ENCODE measurements at places on chromosomes 12 and 14.

GRCh38 chr14:50398189-50398580 lies 1.5 kb upstream of the CDKL1 start:
- no peak for DNase-seq

DNA sequence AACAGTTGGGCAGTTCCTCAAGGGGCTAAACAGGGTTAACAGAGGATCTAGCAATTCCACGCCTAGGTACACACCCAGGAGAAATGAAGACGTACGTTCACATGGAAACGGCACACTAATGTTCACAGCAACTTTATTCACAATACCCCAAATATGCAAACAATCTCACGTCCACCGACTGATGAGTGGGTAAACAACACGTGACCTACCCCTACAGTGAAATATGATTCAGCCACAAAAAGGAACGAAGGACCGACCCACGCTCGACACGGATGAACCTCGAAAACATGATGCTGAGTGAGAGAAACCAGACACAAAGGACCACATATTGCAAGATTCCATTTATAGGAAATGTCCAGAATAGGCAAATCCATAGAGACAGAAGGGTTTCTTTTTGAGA lies 112.7 kb downstream of the NCOR2 start:
- DNase-seq, result no peak

GRCh38 chr14:84686550-84686949 lies 843.4 kb upstream of the FLRT2 start:
- no peak for DNase-seq

DNA sequence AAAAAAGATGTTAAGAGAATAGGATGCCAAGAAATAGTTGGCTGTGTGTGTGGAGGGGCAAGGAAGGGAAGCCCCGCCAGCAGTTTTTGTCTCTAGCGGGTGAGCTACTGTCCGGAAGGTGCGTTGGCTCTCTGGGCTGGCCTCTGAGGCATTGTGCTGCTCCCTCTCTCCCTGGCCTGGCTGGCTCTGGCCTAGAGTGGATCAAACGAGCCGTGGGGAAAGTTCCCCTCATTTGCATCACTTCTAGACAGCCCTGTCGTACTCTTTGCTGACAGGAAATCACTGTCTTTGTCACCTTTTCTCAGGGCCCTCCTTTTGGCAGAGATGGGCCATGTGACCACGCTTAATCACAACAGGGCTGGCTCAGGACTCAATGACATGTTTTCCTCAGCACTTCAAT lies 236.1 kb upstream of the NPAS3 start:
- DNase-seq, result no peak

DNA sequence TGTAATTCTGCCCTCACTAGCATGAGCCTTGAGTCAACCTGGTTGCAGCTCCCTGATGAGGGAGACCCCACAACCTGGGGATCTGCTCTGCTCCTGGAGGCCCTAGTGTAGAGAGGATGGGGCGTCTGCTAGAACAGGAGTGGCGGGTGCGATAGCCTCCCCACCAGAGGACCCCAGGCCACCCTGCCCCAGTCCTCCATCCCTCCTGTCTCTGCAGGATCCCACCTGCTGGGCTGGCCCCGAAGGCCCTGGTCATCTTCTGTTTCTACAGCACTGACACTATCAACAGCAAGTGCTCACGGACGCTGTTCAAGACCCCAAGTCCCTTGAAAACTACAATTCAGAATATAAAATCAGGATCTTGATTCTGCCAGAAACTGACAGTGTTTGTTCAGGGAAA lies 15.2 kb downstream of the ANHX start:
- DNase-seq, result no peak

DNA sequence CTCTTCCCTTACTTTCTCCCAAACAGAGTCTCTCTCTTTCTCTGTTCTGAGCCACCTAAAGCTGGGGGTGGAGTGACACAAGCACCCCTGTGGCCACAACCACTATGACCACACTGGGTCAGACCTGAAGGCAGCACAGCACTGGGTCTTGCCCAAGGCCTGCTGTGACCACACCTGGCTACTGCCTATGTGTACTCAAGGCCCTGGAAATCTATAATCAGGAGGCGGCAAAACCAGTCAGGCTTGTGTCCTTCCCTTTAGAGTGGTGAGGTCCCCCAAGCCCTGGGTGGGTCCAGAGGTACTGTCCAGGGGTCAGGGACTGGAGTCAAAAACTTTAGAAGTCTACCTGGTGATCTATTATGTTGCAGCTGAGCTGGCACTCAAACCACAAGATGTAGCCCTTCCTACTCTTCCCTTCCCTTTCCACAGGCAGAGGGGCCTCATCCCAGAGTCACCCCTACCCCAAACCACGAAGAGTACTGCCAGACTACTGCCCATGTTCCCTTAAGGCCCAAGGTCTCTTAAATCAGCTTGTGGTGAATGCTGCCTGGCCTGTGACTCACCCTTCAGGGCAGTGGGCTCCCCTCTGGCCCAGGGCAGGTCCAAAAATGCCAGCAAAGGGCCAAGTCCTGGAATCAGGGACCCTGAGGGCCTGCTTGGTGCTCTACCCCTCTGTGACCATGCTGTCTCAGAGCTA lies 179.8 kb upstream of the DYRK2 start:
- no peak for DNase-seq

- no peak for DNase-seq
Measured at GRCh38 chr14:35299708-35300107, 7.5 kb downstream of the PSMA6 start.

DNA sequence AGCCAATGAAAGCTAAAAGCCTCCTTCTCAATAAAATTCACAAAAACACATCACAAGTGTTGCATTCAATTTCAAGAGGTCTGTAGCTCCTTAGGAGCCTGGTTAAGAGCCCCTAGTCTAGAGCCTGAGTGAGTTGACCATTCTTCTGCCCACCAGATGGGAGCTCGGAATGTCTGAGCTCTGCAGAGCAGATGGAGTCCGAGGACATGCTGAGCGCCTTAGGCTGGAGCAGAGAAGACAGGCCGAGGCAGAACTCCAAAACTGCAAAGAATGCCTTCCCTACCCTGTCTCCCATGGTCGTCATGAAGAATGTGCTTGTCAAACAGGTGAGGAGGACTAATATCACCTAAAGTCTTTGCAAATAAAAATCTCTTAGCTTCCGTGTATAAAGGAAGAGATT lies 11.6 kb downstream of the CIPC start:
- no peak for DNase-seq

DNA sequence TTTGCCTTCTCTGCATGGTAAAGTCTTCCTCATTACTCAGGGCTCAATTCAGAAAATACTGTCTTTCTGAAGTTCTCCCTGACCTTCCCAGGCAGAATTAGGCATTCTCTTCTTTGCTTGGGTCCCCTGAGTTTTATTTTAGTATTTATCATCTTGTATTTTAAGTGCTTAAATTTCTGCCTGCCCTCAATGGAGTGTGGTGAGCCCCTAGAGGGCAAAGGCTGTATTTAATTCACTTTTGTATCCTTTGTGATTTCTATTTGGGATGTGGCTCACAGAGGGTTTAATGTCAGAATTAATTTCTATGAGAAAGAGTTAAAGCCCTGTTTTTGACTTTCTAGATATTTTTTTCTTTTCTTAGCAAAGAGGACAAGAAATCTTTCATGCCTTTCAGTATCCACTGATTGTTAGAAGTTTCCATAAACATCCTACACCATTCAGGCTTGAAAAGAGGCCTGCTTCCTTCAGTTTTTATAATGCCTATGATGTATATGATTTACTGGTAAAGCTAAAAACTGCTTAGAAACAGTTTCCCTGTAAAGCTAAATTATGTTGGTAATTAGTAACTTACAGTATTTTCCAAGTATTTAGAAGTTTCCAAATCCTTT lies 55.6 kb upstream of the PTPRB start:
- no peak for DNase-seq

- no peak for DNase-seq
Measured at GRCh38 chr12:26627335-26627734, 205.7 kb downstream of the ITPR2 start.

- no peak for DNase-seq
Measured at GRCh38 chr12:62581288-62582064, 114.8 kb downstream of the MON2 start.

GRCh38 chr12:30047516-30048254 lies 263.9 kb upstream of the TMTC1 start:
- no peak for DNase-seq

DNA sequence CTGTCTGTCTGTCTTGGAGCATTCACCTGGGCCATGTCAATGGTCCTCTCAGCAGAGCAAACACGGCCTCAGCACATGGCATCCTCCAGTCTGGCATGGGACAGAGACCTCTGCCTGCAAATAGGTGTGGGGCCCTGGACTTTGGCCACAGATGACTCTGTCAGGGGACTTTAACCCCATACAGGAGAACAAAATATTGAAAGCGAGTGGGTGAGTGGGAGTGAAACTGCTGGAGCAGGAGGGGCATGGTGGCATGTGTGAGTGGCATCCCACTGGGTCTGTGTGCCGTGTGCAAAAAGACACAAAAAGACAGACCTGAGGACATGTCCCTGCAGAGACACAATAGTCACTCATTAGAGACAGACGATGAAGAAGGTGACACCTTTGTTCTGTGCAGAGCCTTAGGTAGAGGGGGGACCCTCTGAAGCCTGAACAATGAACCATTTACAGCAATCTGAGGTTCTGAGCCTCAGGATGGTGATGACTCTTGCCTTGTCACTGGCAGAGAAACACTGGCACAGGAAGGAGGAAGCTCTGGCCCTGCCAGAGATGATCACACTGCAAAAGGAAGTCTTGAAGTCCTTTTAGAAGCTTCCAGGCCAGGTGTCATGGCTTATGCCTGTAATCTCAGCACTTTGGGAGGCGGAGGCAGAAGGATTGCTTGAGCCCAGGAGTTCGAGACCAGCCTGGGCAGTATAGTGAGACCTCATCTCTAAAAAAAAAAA lies 7.5 kb downstream of the LAG3 start:
- no peak for DNase-seq

- DNase-seq, result no peak
Measured at GRCh38 chr12:109718390-109718789, 4.8 kb downstream of the FAM222A start.

- DNase-seq, result no peak
Measured at GRCh38 chr12:54356951-54357356, 7.3 kb downstream of the GPR84 start.

GRCh38 chr14:87898301-87898700 lies 94.7 kb downstream of the GALC start:
- no peak for DNase-seq

DNA sequence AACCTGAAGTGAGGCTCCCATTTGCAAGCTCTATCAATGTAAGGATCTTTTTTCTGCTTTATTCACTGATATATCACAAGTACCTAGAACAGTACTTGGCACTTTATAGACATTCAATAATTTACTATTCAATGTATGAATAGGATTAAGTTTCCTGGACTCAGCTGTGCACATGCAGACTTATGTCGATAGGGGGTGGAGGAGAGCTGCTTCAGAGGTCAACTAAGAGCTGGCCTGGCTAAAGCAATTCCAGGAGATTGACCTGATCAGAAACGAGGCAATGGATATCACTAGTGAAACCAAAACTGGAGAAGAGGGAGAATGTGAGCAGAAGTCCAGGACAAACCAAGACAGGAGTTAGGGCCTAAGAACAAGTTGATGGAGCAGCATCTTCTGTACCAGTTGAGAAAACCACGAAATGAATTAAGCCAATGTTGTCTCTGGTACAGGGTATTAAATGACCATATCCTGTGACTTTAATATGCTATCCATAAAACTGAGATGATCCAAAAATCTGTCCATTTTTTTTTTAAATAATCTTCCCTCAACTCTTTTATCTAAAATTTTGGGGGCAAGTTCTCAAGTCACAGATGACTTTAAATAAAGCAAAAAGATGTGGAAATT lies 169.2 kb downstream of the PIK3C2G start:
- DNase-seq, result no peak

- DNase-seq, result no peak
Measured at GRCh38 chr12:22313963-22314330, 20.6 kb downstream of the ST8SIA1 start.

GRCh38 chr14:74875204-74875603 lies 741 bp downstream of the PROX2 start:
- no peak for DNase-seq

- DNase-seq, result no peak
Measured at GRCh38 chr14:54606178-54606577, 39.2 kb downstream of the SAMD4A start.

DNA sequence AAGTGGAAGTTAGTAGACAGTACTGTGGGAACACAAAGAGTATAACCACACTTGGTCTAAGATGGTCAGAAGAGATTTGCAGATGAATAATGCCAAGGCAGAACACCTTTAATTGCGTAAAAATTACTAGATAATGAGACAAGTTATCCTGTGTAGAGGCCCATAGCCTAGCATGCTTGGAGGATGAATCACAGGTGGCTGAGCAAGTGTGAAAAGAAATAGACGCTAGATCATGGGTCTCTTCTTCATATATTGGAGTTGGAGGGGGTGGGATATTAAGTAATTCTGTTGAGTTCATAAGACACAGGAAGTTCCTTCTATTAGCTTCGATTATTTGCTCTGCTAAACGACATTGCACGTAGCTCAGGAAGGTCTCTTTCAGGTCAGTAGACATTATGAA lies 454.3 kb upstream of the LMO3 start:
- DNase-seq, result no peak

DNA sequence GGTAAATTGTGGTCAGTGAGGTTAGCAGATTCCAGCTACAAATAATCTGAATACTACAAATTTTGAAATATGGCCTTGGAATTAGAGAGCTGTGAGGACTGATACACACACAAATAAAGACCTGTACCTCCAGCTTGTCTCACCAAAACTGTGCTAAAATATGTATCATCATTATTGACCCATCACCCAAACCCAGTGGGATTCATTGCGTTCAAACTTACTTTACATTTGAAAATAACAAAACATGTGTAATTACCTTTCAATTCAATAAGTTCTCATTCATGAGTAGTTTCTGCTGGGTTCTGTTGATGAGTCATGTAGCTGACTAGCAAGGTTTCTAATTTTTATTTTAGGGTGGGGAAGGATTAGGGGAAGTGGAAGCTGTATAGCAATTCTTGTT lies 170.9 kb downstream of the MSRB3 start:
- no peak for DNase-seq

DNA sequence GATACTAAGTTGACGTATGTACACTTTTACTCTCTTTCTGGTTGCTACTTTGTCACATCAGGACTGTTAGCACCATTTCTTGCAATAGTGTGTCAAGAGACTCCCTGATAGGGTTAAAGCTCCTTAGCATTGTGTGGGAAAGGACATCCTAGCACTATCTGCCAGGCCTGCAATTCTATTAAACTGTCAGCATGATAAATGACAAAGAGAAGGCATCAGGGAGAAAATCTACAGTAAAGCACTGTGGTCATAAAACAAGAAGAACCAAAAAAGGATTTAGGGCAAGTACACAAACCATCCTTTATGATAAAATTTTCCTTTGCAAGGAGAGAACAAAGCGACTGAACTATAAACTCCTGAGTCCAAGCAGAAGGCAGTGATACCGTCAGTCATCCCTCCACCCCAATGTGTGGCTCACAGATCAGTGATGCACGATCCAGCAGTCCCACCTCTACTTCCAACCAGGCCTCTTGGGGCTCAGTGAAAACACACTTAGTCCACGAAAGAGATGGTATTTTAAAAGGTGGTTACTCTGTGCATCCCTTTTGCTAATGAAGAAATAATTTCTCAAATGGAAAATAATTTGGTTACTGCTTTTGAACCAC lies 31.4 kb upstream of the SLC35F4 start:
- DNase-seq, result no peak

GRCh38 chr12:269191-269590 lies 6.6 kb upstream of the SLC6A13 start:
- DNase-seq, result no peak

- no peak for DNase-seq
Measured at GRCh38 chr12:131692431-131692830, 18.5 kb upstream of the SFSWAP start.
